Stimulated activated CD4-positive, alpha-beta T cell treated with anti-CD3 and anti-CD28 coated beads, TNF-alpha, amount 100 ng/mL, for 48 hours (primary cell): ENCODE measurements at places on chromosomes 1 and 21.

- peak; percentile 1 for DNase-seq
Measured at GRCh38 chr1:105793536-105794146, 1262.8 kb upstream of the PRMT6 start.

DNA sequence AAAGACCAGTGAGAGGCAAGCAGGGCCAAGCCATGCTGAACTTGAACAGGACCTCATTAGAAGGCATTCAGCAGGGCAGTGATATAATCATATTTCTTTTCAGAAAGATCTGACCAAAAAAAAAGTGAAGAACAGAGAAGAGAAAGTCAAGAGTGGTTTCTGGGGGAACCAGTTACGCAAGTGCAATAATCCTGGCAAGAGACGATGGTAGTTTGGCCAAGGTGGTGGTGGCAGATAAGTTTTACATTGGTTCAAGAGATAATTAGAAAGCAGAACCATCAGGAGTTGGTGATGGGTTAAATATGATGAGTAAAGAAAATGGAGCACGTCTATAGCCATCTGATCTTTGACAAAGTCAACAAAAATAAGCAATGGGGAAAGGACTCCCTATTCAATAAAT is 54.3 kb downstream of the ZSWIM5 start:
- no peak for DNase-seq

- no peak for DNase-seq
Measured at GRCh38 chr1:110596312-110596711, 9.8 kb downstream of the KCNA2 start.

- no peak for DNase-seq
Measured at GRCh38 chr1:150764617-150765101, 919 bp downstream of the CTSS start.

DNA sequence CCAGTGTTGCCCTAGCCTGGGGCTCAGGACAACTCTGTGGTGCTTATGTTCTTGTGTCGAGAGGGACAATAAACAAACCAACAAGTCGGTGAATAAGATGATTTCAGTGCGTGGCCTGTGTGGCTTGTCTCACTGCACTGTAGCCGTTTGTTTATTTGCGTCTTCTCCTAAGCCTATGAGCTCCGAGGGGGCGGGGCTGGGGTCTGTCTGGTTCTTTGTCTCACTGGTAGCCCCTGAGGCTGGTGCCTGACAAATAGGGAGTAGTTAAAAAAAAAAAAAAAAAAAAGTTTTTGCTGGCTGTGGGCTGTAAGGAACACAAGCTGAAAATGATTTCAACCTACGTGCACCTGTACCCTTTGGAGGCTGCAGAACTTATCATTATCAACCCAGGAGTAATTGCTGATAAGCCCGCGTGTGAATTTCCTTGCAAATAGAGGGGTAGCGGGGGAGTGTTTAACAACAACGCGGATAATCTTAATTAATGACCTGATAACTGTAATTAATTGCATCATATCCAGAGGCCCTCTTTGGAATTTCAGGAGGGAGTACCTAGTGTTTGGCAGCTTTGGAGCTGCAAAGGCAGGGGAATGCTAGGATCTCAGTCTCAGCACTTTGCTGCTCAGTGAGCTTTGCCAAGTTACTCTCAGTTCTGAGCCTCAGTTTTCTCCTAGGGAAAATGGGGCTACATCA is 925 bp upstream of the ARHGEF10L start:
- DNase-seq, result no peak

DNA sequence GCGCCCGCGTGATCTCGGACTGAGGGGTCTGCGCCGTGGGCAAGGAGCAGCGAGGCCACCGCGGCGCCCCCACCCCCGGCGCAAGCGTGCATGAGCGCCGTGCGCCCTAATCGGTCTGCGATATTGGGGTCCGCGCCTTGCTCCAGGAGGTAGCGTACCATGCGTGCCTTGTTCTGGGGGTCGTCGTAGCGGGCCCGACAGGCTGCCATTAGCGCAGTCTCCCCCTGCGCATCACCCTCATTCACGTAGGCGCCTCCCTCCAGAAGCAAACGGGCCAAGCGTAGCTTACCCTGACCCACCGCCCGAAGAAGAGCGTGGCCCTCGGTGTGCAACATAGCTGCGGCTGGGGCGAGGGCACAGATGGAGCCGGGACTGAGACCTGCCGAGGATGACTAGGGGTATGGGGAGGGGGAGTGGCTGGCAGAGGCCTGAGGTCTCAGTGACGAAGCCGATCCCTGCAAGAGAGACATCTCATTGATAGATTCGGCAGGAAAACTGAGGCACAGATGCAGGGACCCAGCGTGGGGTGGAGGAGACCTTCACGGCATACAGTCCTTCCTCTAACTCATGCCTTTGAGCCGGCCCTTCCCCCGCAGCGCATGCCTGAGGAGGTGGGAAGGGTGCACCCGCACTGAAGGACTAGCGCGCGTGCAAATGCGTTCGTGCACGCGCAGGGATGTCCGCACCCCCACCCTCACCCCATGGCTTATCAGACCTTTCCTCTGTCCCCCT is 2.8 kb downstream of the ANKRD34A start:
- no peak for DNase-seq
